ENCODE measurements at places on chromosomes 4 and X.

GRCh38 chr4:3119464-3119863 is 45.0 kb downstream of the HTT start:
- DNase-seq: no peak

GRCh38 chrX:110086916-110087484 is 84.1 kb downstream of the TMEM164 start:
- no peak for DNase-seq

DNA sequence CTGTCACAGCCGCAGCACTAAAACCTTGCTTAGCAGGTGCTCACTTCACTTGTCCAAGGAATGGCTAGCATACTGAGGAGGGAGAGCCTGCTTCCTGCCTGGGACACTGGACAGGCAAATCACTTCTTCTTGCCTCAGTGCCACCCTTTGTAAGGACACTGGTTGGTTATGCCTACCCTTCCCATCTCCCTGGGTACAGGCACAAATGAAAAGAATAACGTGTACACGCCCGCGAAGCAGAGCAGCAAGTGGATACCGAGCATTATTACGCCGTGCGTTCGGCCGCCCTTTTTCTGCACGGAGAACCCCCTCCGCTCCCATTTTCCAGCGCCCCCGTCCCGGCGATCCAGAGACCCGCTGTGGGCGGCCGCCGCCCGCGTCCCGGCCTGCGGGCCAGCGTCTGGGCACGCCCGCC is 338 bp upstream of the KLHL2 start:
- no peak for DNase-seq

DNA sequence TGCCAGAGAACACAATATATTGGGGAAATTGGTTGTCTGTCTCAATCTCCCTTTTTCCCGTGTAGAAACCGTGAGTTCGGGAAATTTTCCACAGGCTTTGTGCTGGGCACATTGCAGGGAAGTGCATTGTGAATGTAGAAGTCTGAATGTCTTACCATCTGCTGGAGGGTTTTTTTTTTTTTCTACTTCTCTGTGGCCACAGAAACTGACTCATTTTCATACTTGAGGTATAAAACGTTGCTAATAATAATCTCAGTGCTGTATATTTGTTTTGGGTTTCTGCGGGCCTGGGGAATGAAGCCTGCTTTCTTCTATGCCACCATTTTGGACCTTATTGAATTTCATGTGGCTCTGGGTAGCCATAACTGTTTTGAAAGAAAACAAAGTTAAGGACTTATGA is 1001.2 kb downstream of the STIM2 start:
- DNase-seq: no peak

DNA sequence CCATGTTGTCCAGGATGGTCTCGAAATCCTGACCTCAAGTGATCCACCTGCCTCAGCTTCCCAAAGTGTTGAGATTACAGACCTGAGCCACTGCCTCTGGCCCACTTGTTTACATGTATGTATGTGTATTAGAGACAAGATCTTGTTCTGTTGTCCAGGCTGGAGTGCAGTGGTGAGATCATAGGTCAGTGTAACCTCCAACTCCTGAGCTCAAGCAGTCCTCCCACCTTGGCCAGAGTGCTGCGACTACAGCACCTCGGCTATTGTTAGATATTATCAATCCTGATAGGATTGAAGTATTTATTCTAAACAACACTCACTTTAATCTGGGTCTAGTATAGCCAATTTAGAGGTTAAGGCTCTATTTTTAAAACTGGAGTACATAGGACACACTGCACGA is 36.0 kb downstream of the PAGE1 start:
- no peak for DNase-seq

DNA sequence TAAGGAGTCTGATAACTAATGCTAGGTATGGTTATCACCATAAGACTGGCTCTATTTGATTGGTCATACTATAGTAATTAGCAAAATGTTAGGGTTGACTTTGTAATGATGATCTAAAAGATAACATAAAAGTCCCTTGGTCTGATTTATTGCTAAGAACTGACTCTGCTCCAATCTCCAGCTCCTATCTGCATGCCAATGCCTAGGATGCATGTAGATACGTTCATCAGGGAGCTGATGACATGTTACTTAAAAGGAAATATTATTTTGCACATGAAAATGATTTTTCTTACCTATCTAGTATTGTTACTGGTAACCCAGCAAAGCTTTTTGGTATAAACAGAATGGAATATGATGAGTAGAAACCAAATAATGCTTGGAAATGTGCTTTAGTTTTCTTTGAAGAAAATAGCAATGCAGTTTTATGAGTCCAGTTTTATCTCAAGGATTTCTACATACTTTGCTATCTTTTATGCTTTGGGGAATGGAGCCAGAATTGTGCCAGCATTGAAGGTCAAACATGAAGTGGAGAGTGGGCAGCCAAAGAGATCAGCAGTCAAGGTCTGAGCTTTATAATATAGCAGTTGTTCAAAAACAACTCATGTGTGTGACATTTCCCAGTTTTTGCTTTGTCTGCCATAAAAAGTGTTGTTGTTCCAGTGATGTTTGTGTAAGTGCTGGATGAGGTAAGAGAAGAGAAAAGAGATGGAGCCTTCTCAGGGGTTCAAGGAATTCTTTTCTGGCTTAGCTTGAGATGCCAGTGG is 121.0 kb downstream of the ARHGAP24 start:
- no peak for DNase-seq

- no peak for DNase-seq
These were observed 1289.6 kb upstream of the TENM3 start for GRCh38 chr4:180953572-180953971.

DNA sequence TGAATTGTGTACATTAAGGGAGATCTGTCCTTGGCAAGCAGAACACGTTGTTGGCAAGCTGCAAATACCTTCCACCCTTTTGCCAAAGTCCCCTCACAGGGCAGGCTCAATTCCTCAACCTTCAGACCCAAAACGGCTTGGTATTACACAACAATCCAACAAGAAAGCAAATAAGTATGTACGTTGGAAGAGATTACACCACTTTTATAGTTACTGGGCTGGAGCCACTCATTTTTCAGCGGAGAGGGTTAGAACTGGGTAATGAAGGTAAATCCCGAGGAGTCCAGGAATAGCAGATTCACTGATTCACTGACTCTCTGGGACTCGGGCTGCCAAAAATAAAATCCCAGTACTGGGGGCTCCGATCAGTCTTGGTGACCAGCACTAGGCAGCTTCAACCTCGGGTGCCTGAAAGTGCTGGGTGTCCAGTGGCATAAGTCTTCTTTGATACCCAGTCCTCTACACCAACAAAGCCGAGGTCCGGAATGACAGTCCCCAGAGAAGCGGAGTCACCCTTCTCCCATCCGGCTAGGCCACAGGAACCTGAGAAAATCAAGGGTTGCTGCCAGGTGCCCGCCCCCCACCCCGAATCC is 587 bp downstream of the TIMM8A start:
- DNase-seq: no peak

DNA sequence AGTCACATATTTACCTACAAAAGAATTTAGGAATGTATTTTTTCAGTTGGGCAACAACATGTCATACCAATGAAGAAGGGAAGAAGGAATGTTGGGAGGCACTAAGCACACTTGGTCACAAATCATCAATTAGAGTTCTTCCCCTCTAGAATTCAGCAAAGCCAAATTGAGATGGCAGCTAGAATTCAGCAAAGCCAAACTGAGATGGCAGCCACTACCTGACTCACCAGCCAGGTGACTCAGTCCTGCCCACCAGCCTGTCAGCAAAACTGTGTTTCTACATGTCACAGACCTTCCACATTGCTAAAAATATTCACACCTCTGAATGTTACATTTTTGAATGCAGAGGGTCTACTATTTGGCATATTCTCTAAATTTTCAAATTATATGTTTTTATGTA is 63.2 kb upstream of the NOCT start:
- no peak for DNase-seq

GRCh38 chr4:155639704-155640523 is 26.7 kb upstream of the GUCY1A1 start:
- no peak for DNase-seq

DNA sequence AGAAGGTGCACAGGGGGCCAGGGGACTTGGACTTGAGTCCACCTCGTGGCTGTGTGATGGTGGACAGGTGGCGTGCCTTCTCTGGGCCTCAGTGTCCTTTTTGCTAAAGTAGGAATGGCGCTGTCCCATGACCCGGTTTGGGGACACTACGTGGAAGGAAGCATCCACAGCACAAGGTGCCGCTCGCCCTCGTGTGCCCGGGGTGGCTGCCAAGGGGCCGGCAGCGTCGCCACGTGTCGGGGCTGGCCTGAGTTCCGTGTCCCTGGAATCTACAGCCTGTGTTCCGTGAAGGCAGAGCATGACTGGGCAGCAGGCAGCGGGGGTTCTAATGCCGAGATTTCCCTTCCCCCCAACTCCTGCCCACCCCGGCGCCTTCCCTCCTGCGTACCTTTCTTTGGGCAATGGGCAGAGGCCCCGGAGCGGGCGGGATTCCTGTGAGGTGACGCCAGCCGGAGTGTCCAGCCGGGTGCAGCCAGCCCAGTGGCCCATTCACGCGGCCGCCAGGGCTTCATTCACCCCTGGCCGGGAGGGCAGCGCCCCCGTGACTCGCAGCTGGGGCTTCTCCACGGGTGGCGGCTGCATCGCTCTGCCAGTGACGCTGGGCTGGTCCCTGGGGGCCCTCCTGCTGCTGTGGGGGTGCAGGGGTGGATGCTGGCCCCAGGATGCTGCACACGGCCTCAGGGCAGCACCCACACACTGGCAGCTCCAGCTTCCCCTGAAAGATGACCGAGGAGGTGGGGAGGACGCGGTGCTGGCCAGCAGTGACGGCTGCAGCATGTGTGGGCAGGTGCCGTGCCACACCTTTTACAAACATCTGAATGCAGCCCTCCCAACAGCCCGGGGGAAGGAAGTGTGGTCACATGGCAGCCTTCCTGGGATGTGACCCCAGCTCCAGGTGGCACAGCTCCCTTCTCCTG is 21.2 kb downstream of the DOK7 start:
- DNase-seq: no peak

DNA sequence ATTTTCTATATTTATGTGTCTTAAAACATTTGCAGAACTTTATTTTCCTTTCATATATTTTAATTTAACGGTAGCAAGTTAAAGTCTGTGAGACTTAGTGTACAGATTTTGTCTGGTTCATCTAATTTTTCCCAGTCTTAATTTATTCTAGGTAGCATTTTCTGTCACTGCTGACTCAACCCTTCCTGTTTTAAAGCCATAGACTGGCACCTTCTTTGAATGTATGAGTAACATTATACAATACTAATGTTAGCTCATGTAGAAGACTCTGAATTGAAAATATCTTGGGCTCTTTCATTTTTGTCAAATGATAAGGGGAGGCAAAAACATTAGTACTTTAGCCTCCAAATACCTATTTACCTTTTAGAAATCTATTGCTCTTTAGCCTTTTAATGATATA is 43.6 kb downstream of the BLTP1 start:
- no peak for DNase-seq

- DNase-seq: no peak
These were observed 61.0 kb downstream of the STX18 start for GRCh38 chr4:4480685-4481398.

DNA sequence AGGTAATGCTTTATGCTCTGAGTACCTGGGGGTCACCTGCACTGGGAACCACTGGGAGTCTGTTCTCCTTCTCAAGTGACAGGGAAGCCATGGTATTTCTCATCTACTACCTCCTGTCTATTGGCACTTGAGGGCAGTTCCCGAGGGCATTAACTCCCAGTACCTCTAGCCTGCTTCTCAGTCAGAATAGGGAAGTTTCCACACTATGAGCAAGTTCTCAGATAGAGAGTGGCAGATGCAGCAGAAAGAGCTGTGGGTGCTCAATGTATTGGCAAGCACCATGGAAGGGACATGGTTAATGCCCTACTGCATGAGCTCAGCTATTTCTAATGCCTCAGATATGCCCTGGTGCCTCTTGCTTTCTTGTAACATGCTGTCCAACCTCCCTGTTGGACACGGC is 74.1 kb downstream of the ANOS1 start:
- no peak for DNase-seq

GRCh38 chrX:12170755-12171154 is 32.5 kb downstream of the FRMPD4 start:
- no peak for DNase-seq

- no peak for DNase-seq
These were observed 327.1 kb downstream of the PAPSS1 start for GRCh38 chr4:107392951-107393350.

DNA sequence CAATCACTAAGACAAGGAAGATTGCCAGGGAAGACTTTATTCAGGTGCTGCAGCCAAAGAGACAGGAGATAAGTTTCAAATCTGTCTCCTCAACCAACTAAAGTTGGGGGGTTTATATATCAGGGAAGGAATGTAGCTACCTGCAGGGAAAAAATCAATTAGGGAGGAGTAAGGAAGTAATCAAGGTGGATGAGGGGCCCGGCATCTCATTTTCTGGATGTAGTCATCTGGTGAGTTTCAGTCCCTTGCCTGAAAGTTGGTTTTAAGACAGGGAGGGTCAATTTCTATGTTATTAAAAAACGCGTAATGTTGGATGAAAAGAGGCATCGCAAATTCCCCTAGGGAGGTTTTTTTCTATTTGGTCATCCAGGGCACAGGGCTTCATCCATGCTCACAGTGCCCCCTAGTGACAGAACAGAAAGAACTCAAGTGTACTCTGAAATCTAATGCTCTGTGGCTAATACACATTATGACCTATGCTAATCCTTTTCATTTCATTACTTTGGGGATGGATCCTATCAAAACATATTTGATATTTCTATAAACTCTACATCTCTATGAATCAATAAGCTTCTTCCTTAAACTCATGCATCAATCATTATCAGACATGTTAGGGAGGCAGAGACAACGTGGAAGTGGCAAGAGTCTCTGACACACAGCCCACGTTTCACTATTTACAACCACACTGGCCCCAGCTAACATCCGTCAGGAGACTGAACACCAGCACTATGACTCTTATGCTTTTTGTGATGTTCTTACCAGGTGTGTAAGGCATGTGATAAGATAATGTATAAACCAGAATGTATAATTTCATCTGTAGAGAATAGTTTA is 1577.0 kb upstream of the TENM3 start:
- no peak for DNase-seq

- no peak for DNase-seq
These were observed 131.0 kb downstream of the PDGFRA start for GRCh38 chr4:54359919-54360650.

GRCh38 chr4:118974758-118975157 is 86.1 kb downstream of the SYNPO2 start:
- no peak for DNase-seq

GRCh38 chrX:20001588-20001987 is 10.7 kb upstream of the BCLAF3 start:
- no peak for DNase-seq

DNA sequence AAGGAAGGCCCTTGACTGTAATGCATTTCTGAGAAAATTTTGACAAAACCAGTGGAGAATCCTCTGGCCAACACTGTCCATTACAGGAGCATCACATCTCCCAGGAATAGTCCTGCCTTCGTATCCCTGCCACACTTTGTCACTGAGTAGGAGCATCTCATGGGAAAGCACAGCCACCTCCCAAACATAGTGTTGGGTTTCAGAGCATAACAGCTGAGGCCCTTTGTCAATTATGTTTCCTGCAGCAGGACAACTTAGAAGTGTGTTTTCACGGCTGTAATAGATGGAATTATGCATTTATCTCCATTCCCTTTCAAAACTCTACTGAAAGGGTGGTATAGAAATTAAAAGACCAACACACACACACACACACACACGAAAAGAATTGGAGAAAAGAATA is 91.1 kb upstream of the SMAD1 start:
- no peak for DNase-seq

All from stimulated activated naive CD4-positive, alpha-beta T cell treated with Interleukin-2 at 50 U/mL for 16 hours (primary cell).